ENCODE measurements at places on chromosomes 7 and 10.

DNA sequence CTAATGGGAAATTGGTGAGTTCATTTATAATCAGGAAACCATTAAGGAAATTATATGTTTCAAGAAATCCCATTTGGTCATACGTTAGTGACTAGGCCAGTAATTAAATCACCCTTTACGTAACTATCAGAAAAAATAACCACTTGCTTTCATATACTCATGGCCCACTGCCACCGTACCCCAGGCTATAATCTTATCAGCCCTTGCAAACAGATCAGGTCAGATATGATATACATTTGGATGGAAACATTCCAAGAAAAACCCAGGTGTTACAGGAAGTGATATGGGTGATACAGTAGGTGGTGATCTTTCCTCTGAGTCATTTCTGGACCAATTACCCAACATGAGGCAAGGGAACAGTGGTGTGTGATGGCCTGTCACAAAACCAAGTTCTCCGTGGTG lies 481.0 kb upstream of the SEMA3A start:
- no peak for DNase-seq

DNA sequence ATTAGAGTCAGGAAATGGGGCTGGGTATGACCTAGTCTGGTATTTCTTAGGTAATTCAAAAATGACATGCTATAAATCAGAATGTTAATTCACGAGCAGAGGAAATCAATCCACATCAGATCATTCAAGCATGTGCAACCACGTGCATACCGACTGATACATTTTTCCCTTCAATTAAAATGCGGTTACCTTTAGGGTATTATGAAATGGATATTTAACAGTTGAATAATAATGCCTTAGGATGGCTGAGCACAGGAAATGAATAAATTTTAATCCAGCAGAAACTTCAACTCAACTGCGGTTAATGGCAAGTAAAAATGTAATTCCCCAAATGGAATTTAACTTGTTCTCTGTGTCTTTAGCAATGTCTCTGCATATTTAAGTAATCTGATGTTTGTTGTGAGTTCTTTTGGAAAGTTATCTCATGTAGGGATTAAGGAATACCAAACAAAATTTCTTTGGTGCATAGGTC lies 9.2 kb downstream of the CPA2 start:
- no peak for DNase-seq

GRCh38 chr7:125506331-125506730 lies 576.7 kb upstream of the POT1 start:
- DNase-seq: no peak

GRCh38 chr10:23404461-23404980 lies 34.4 kb upstream of the OTUD1 start:
- no peak for DNase-seq
